ENCODE measurements at places on chromosomes 2 and 18.

GRCh38 chr18:629269-630150 lies 27.9 kb upstream of the TYMS start:
- no peak for DNase-seq

- no peak for DNase-seq
Observed at GRCh38 chr2:169585673-169586072, 1.5 kb downstream of the PPIG start.

DNA sequence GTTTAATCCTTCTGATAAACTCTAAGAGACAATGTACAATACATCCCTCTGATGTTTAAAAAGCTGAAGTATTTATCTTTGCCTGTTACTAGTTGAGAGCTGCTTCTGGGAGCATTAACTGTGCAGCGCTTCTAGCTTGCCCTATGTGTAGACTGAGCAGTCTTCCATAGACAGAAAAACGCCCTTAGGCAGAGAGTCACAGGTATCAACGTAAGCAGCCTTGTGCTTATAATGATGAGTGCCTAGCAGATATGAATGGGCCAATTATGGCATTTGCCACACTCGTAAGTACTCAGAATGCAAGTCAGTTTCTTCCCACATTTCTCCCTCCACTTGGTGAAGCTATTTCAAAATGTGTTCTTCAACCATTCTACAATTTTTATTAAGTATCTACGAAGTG lies 731.1 kb upstream of the SLC8A1 start:
- no peak for DNase-seq

DNA sequence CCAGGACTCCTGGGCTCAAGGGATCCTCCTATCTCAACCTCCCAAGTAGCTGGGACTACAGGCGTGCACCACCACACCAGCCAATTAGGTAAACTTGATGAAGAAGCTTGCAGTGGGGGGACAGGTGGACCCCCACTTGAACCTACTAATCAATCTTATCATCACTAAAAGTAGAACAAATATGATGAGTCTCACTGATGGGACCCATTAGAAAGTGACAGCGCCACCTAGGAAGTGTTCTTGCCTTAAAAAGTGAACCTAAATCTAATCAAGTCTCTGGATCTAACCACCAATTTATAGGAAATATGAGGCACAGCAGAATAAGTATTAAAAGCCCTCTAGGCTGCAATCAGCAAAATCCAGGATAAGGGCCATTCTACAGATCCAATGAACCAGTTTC lies 79.2 kb downstream of the BIN1 start:
- DNase-seq, result no peak

DNA sequence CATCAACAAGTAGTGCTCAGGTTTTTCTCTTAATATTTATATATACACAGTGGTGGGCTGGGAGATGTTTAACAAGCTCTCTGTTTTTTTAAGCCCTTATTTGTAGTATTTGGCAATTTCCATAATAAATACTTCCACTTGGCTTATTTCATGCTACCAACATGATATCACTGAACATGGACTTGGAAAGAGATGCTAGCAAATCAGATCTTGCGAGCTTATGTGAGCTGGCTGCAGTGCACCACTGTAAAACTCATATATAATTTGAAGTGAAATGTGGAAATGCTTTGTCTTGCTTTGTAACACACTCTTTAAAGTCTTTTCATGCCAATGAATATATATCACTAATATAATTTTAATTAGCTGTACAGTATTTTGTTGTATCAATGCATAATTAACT lies 155.7 kb downstream of the ALK start:
- peak; percentile 66 for DNase-seq

- no peak for DNase-seq
Observed at GRCh38 chr2:778731-779350, 101.6 kb upstream of the TMEM18 start.

- no peak for DNase-seq
Observed at GRCh38 chr2:27980242-27980641, 89.7 kb downstream of the BABAM2 start.

DNA sequence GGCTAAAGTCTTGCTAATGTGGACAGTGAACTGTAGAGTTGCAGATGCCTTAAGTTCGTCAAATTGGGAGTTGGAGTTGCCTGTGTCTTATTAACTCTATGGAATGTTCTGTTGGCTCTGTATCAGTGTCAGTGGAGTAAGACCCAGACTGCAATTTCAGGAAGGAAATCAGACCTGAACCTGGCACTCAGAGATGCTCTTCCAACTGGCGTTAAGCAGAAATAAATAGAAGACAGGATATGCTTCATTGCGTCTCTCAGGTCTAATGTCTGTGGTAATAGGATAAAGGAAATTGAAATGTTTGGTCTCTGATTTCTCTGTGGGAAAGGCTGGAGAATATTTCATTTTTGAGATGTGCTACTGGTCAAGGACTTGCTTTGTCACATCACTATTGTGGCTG lies 846.7 kb upstream of the ID2 start:
- no peak for DNase-seq

GRCh38 chr18:7172611-7173010 lies 55.0 kb upstream of the LAMA1 start:
- no peak for DNase-seq

DNA sequence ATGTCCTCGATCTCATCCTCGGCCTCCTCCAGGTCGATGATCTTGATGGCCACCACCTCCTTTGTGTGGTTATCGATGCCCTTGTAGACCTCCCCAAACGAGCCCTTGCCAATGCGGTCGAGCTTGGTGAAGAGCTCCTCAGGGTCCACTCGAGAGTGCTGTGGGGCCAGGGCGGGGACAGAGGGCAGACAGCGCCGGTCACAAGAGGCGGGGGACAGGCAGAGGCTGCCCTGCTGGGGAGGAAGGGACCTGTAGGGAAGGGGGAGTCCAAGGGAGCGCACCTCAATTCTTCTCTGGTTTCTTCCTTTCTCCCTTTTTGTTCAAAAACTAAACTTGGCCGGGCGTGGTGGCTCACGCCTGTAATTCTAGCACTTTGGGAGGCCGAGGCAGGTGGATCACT lies 6.8 kb downstream of the STK25 start:
- no peak for DNase-seq

GRCh38 chr2:148999451-148999921 lies 39.0 kb upstream of the LYPD6B start:
- no peak for DNase-seq

GRCh38 chr2:74959106-74959751 lies 786 bp downstream of the POLE4 start:
- DNase-seq, result no peak

DNA sequence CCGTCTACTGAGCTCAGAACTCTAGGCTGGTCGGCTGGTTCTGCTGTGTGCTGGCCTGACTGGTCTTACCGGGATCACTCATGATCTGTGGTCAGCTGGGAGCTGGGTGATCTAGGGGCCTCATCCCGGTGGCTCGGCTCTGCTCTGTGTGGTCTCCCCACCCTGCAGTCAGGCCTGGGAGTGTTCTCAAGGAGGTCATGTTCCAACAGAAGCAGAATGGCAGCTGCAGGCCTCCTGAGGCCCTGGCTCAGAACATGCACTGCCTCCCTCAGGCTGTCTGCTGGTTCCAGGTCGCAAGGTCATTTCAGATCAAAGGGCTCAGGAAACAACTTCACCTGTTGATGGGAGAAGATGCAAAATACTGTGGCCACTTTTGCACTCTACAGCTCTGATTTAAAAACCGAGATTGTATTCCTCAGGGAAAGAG lies 81.1 kb upstream of the RFX8 start:
- no peak for DNase-seq

GRCh38 chr2:138060301-138060635 lies 96.0 kb downstream of the HNMT start:
- DNase-seq, result peak; percentile 91

DNA sequence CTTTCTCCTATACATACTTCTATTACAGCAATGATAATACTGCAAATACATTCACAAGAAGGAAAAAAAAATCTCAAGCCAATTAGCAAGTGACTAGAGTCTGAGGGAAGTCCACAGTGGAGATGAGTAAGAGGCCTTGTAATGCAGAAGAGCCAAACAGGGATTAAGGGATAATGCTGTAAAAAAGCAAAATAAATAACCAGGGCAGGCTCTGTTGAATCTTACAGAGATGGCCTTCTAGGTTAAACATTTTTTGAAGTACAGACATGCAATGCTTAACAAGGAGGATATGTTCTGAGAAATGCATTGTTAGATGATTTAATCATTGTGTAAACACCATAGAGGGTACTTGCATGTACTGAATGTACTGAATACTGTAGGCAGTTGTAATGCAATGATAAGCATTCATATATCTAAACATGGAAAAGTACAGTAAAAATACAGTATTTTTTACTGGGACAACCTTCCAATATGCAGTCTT lies 122.1 kb upstream of the RMDN2 start:
- peak; percentile 88 for DNase-seq

GRCh38 chr18:46335534-46336101 lies 231.4 kb downstream of the HAUS1 start:
- peak; percentile 20 for DNase-seq

DNA sequence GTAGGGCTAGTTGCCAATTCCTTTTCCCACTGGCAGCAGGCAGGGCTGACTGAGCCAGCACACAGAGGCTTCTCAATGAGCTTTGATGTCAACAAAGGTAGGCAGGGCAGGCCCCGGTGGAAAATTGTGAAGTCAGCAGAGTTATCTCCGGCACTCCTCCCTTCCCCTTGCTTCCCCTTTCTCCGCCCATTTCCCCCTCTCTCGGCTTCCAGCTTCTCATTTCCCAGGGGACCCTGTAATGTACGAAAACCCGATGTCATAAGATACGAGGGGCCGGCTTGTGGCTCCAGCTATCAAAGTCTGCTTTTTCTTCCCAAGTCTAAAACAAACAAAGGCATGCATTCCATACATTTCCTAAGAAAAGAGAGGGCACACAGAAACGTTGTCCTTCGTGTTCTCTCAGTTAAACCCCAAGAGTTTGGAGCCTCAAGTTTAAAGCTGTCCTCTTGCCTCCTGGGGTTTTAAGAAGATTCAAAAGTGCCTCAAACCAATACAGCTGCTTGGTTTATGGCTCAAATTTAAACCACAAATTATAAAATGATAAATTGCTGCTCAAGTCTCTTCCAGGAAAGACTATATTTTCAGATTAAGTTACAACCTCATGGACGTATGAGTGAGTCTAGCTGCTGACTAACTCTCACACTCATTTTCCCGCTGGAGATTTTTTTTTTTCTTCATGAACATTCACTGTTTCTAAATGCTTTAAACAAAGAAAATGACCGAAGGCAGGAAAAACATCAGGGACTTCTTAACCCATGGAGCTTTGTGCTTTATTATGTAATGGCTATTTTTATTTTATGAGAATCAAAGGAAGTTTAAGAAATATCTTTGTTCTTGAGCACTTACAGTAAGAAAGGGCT lies 27.2 kb upstream of the EML4 start:
- DNase-seq, result peak; percentile 91

- DNase-seq, result no peak
Observed at GRCh38 chr2:209344349-209344748, 79.5 kb upstream of the MAP2 start.

GRCh38 chr2:57504787-57505186 lies 541.8 kb upstream of the VRK2 start:
- DNase-seq, result no peak

GRCh38 chr2:119486886-119487285 lies 37.4 kb downstream of the SCTR start:
- peak; percentile 24 for DNase-seq

DNA sequence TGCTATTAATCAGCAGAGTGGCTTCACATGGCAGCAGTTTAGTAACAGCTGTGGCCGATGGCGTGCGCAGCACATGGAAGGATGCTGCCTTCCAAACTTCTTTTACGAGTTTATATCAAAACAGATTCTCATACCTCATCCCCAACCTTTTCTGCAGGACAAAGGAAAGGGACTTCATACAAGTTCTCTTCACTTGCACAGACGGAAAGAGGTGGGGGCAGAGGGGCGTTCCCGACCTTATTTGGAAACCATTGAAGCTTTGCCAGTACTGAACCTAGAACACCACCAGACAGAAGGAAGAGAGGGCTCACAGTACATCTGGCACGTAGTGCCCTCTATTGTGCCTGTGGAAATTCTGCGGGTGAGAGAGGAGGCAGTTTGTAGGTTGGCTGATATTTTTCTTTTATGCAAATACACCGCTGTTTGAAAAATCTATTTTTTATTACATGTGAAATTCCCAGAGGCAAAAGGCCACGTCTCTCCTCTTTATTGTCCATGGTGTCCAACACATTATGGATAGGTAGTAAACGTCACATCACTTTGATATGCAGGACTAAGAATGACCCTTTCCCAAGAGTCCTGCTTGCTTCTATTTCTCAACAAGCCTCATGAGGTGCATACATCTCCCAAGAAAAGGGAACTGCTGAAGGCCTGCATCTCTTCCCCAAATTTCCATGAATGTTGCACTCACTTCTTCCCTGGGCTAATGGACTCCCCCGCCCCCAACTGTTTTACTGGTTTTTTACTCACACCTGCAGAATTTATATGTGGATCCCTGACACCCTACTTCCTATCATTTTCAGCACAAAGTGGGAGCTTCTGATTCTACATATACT lies 31.3 kb downstream of the COLEC12 start:
- DNase-seq, result no peak

DNA sequence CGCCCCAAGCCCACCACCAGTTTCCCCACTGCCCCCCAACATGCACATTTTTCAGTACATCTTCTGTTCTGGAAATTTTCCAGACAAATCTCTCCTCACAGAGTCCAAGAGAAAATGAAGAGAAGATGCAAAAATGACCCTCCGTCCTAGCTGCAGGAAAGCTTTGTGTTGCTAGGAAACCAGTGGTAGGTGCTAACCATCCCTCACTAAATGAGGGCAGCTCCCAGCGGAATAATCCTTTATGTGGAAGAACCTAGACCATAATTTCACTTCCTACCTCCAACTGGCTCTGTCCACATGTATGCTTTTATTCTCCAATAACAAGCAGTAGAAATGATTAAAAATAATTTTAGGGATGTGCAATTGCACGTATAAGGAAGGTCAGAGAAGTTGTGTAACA lies 311.9 kb upstream of the EPHA4 start:
- no peak for DNase-seq

DNA sequence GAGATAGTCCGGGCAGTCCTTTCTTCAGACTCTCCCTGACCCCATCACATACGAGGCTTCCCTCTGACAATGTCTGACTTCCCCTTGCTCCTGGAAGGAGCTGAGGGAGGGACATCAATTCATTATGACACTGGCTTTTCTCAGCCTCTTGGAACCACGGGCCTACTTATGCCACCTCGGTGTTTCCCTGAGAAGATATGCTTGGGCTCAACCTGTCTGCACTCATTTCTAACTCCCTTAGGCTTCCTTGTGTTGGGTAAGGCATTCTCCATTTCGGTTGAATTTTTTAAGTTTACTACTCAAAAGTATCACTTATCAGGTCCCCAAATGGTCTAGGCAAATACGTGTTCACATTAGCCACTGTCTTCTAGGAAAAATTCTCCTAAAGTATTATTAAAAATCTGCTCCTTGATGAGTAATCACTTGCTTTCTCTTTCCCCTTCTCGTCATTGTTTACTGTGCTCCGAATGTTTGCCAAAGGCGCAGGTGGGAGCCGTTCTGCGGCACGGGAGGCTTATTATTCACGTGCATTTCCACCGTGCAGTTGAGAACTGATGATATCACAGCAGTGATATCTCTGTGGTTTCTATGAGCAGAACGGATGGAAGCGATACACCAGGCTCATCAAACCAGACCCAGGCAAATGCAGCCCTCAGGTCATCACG lies 33.1 kb downstream of the ARL4C start:
- DNase-seq, result no peak

- no peak for DNase-seq
Observed at GRCh38 chr18:78126106-78126505, 853.5 kb upstream of the SALL3 start.

Measured in fibroblast of mammary gland (primary cell).